ENCODE measurements at places on chromosomes 1 and 21.

DNA sequence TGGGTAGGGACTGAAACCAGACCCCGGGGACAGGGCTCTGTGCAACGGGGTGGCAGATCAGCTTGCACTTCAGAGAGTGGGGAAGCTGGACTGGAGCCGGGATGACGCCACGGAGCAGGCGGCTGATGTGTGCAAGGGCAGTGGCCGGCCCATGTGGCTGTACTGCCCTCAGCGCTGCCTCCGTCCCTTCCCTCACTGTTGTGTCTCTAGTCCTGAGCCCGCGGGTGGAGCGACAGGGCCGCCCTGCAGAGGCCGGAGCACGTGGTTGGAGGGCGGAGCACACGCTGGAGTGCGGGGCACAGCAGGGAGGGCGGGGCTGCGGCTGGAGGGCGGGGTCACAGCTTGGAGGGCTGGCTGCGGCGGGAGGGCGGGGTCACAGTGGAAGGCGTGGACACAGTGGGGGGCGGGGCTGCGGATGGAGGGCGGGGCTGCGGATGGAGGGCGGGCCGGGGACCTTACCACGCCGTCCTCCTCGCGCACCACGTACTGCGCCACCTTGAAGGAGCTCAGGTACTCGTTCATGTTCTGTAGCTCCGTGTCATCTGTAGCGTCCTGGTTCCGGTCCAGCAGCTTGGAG is 52.4 kb downstream of the CHD5 start:
- DNase-seq, result peak; percentile 93

DNA sequence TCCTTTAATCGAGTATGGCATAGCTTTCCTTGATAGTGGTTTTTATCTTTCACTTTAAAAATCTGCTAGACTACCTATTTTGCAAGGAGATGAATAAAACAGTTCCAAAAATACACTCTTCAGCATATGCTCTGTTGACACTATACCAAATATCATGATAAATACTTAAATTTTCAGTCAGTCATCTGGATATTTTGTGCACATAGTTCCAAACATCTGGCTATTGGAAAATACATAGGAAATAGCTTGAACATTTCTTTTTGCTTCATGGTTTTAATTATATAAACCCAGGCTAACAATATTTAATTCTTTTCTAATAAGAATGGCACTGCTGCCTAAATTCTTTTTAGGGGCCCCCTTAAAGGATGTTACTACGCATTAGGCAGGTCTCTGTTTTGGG is 342.1 kb downstream of the NEGR1 start:
- DNase-seq, result no peak

DNA sequence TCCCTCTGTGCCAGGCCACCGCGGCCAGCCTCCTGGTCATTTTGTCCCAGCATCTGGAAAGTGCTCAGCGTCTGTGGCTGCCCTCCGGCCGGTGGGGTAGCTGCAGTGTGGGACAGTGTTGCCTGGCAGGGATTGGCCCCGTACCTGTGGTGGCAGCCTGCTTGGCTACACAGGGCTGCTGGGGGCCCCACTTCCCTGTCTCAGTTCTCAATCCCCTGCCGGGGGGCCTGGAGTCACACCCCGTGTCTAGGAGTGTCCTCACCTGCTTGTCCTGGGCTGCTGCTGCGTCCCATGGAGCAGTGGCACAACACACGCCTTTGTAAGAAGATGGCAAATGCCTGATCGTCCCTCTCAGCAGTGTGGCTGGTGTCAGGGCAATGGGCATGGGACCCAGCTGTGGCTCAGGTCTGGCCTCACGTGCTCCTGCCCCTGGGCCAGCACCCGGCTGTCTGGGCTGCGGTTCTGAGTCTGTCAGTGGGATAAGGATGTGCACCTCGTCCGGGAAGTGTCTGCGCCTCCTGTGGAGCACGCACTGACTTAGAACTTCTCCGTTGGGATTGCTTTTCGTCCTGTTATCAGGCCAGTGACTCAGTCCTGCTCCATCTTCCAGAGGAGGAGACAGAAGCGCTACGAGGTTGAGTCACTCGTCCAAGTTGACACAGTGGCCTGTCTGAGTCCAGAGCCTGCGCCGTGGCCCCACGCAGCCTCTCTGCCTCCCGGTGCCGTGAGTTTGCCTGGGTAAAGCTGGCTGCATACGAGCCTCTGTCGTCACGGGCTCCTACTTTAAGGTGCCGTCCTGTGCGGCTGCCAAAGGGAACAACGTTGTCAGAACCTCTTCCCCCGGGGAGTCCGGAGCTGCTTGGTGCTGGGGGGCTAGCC is 41.0 kb downstream of the CRYAA start:
- no peak for DNase-seq

- DNase-seq, result peak; percentile 15
Observed at GRCh38 chr1:222521299-222522104, 26.4 kb downstream of the HHIPL2 start.

- DNase-seq, result no peak
Observed at GRCh38 chr1:204426971-204427701, 15.5 kb upstream of the PPP1R15B start.

DNA sequence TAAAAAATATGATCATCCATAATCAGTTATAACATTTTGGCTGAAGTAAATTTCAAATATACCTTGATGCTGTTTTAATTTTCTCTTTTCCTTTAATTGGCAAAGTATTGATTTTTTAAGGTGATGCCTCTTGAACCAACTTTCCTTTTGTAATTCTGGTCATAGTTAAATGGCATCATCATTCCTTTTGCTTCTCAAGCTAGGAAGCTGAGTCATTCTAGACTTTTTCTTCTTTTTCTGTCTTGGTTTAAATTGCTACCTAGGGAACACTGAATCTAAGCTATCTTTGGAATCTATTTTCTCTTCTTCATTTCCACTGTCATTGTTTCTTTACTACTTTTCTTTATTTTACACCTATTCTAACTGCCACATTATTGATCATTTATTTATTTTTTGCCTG is 162.7 kb downstream of the HMCN1 start:
- peak; percentile 20 for DNase-seq

GRCh38 chr21:45531393-45532215 is 10.6 kb downstream of the SLC19A1 start:
- DNase-seq, result no peak

- DNase-seq, result no peak
Observed at GRCh38 chr1:159443066-159443750, 3.7 kb downstream of the OR10J1 start.

DNA sequence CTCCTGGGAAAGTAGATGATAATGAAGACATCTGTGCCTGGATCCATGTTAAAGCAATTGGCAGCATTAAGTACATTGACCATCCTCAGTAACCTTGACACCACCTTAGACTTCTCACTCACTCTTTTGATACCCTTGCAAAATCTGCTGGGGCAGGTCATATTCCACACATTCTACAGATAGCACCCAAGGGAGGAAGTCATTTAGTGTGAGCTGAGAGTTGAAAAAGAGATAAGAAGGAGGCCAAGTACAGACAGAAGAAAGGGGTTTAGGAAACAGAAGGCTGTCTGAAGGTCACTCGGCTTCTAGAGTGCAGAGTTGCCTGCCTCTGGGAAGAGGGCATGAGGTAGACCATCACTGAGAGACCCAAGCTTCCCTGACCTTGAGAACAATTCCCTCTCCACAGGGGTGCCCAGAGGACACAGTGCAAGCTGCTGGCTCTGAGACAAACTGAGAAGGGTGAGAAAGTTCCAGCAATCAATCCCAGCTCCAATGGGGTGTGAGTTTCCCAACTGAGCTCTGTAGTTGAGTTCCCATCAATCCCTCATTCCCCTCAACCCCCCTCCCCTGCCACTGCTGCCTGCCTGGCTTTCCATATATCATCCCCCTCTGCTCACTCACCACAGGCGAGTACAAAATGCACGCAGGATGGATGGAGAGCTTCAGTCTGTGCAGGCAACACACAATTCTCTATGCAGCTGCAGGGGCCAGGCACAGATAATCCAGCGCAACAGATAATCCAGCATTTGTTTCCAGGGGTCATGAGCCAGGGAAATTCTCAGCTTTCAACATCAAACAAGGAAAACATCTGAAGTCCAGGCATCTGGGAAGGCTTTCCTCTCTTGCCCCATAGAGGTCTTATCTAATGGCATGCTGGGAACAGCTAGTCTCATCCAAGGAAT is 7.4 kb upstream of the MOB3C start:
- no peak for DNase-seq

GRCh38 chr1:109546311-109547109 is 1.9 kb upstream of the GNAI3 start:
- DNase-seq, result peak; percentile 93

All from GM03348 (cell line).